ENCODE measurements at places on chromosomes 6 and 20. TPM values are rescaled to one million over a fixed set of nuclear protein-coding genes. Genes with fewer than 3 reads are reported as not detected.

Gene GTSF1L
- total RNA-seq = not detected

Gene LINC00237
- total RNA-seq = not detected

Gene TNXB
- total RNA-seq = 2.5 TPM

Gene TP53TG5
- total RNA-seq = not detected

Gene EFCAB8
- 0.69 TPM for total RNA-seq

Gene IMPG1
- not detected for total RNA-seq

Gene TRDN
- not detected for total RNA-seq

Gene PTPRT
- total RNA-seq = not detected

Gene CALHM6
- total RNA-seq = 1.7 TPM

Gene NOL4L
- total RNA-seq = 15.8 TPM

Gene FAM162B
- total RNA-seq = not detected

Gene HDGFL1
- not detected for total RNA-seq

- no peak overlapping the region for H3K4me3 ChIP-seq
- no peaks in the 10 kb centered on the region for H3K4me1 ChIP-seq
- H3K27ac ChIP-seq = no peak overlapping the region
- DNase-seq = no peak
- H3K36me3 ChIP-seq = no peaks in the 10 kb centered on the region
These were observed 548.4 kb upstream of the JAG1 start for GRCh38 chr20:11222243-11222642.

GRCh38 chr6:40192516-40192915, 258.3 kb upstream of the MOCS1 start:
- DNase-seq = no peak
- H3K4me3 ChIP-seq = no peak overlapping the region
- no peaks in the 10 kb centered on the region for H3K36me3 ChIP-seq
- H3K4me1 ChIP-seq = no peaks in the 10 kb centered on the region
- H3K27ac ChIP-seq = no peak overlapping the region
- no peaks in the 10 kb centered on the region for H3K27me3 ChIP-seq

- no peak overlapping the region for H3K27ac ChIP-seq
- H3K4me1 ChIP-seq = no peaks in the 10 kb centered on the region
- no peaks in the 10 kb centered on the region for H3K27me3 ChIP-seq
- no peaks in the 10 kb centered on the region for H3K36me3 ChIP-seq
- H3K4me3 ChIP-seq = no peak overlapping the region
- no peak for DNase-seq
These were observed 10.9 kb upstream of the PGC start for GRCh38 chr6:41757931-41758640.

- DNase-seq = no peak
- H3K36me3 ChIP-seq = no peaks in the 10 kb centered on the region
- H3K4me1 ChIP-seq = no peaks in the 10 kb centered on the region
- H3K4me3 ChIP-seq = no peak overlapping the region
- no peaks in the 10 kb centered on the region for H3K27me3 ChIP-seq
- H3K27ac ChIP-seq = no peak overlapping the region
These were observed 21.4 kb upstream of the PRDM1 start for GRCh38 chr6:106064756-106065155.

DNA sequence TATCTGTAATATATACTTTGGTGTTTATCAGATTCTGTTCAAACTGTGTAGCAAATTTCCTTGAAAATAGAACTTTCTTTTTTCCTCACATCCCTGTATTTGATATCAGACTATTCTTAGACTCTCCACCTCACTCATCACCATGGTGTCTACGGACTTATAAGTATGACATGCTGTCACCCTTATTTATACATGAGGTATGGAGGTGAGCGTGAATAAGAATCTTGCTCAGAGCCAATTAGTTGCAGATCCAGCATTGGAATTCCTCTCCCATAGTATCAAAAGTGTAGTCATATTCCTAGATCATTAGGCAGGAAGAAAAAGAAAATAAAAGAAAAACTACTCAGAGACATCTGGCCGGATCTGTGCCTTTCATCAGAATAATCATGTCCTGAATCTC, 43.0 kb downstream of the TPD52L1 start:
- no peak for DNase-seq
- H3K27me3 ChIP-seq = no peaks in the 10 kb centered on the region
- no peak overlapping the region for H3K4me3 ChIP-seq
- H3K36me3 ChIP-seq = no peaks in the 10 kb centered on the region

- H3K27me3 ChIP-seq = no peaks in the 10 kb centered on the region
- H3K27ac ChIP-seq = no peak overlapping the region
- DNase-seq = no peak
- H3K36me3 ChIP-seq = no peaks in the 10 kb centered on the region
- no peak overlapping the region for H3K4me3 ChIP-seq
These were observed 114.5 kb downstream of the TOX2 start for GRCh38 chr20:44028868-44029847.

DNA sequence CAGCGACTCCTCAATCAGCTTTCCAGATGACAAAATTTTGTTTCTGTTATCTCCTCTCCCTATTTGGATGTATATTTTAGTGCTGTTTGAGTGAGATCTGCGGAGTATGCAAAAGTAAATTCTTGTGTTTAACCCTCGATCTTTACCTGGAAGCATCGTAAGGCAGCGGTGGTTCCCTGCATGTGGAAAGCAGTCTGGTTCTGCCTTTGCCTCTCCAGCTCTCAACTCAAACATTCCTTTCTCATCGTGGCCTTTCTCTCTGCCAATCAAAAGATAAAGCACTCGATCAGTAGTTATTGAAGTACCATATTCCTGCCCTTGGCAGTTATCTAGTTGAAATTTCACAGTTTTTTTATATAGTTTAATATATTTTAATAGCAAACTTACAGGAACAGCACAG, 44.0 kb upstream of the BTN3A2 start:
- H3K36me3 ChIP-seq = no peaks in the 10 kb centered on the region
- H3K4me3 ChIP-seq = no peak overlapping the region
- H3K27ac ChIP-seq = peak overlapping the region; percentile 49
- DNase-seq = no peak
- H3K4me1 ChIP-seq = no peaks in the 10 kb centered on the region
- no peaks in the 10 kb centered on the region for H3K27me3 ChIP-seq

GRCh38 chr20:46583411-46584214, 33.2 kb upstream of the OCSTAMP start:
- DNase-seq = no peak
- H3K27ac ChIP-seq = no peak overlapping the region
- no peaks in the 10 kb centered on the region for H3K27me3 ChIP-seq
- no peaks in the 10 kb centered on the region for H3K4me1 ChIP-seq
- H3K4me3 ChIP-seq = no peak overlapping the region
- no peaks in the 10 kb centered on the region for H3K36me3 ChIP-seq

GRCh38 chr6:3460253-3460652, 3.4 kb upstream of the SLC22A23 start:
- no peak overlapping the region for H3K4me3 ChIP-seq
- peaks cover 15% of the 10 kb centered on the region for H3K4me1 ChIP-seq
- DNase-seq = no peak
- H3K36me3 ChIP-seq = no peaks in the 10 kb centered on the region

- H3K4me1 ChIP-seq = no peaks in the 10 kb centered on the region
- no peaks in the 10 kb centered on the region for H3K36me3 ChIP-seq
- H3K4me3 ChIP-seq = no peak overlapping the region
- no peaks in the 10 kb centered on the region for H3K27me3 ChIP-seq
- DNase-seq = peak; percentile 30
These were observed 19.5 kb upstream of the FAM8A1 start for GRCh38 chr6:17580518-17581048.

GRCh38 chr6:111759331-111759835, 113.9 kb downstream of the FYN start:
- no peak for DNase-seq
- peak overlapping the region; percentile 71 for H3K4me3 ChIP-seq
- no peaks in the 10 kb centered on the region for H3K27me3 ChIP-seq
- H3K4me1 ChIP-seq = peaks cover 97% of the 10 kb centered on the region

DNA sequence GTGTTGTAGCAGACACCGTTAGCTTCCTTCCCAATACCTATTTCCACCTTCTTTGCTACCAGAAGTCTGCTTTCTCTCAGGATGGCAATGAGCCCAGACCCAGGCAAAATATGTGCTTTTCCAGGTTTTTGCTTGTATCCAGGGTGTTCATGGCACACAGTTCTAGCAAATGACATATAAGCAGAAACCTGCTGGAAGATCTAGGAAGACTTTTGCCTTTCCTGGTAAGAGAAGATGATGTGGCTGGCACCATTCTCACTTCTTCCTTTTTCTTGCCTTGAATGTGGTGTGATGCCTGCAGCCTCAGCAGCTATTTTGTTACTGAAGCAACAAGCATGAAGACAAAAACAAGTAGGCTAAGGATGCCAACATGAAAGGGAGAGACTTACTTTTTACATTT, 19.2 kb upstream of the TBC1D22B start:
- DNase-seq = no peak
- no peaks in the 10 kb centered on the region for H3K36me3 ChIP-seq
- H3K27me3 ChIP-seq = no peaks in the 10 kb centered on the region
- peaks cover 11% of the 10 kb centered on the region for H3K4me1 ChIP-seq

DNA sequence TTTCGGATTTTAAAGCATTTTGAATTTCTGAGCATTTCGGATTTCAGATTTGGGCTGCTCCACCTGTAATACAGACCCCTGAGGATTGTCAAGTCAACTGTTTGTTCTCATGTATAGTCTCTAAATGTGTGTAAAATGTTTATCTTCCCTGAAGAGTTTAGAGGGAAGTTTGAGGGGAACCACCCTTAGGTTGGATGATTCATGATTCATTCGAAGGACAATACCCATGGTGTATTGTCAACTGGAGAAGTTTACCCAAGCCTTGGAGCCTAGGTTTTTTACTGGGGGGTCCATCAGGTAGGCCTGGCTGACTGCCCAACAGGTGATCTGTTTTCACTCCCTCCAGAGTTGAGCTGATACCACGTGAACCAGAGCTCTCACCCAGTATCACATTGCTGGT, 18.9 kb downstream of the GSTA4 start:
- no peak for DNase-seq
- H3K27ac ChIP-seq = no peak overlapping the region
- H3K4me3 ChIP-seq = no peak overlapping the region
- no peaks in the 10 kb centered on the region for H3K36me3 ChIP-seq
- H3K4me1 ChIP-seq = no peaks in the 10 kb centered on the region

GRCh38 chr20:7085467-7085866, 318.0 kb downstream of the BMP2 start:
- H3K27ac ChIP-seq = no peak overlapping the region
- H3K36me3 ChIP-seq = no peaks in the 10 kb centered on the region
- DNase-seq = no peak
- H3K4me3 ChIP-seq = no peak overlapping the region
- no peaks in the 10 kb centered on the region for H3K27me3 ChIP-seq

DNA sequence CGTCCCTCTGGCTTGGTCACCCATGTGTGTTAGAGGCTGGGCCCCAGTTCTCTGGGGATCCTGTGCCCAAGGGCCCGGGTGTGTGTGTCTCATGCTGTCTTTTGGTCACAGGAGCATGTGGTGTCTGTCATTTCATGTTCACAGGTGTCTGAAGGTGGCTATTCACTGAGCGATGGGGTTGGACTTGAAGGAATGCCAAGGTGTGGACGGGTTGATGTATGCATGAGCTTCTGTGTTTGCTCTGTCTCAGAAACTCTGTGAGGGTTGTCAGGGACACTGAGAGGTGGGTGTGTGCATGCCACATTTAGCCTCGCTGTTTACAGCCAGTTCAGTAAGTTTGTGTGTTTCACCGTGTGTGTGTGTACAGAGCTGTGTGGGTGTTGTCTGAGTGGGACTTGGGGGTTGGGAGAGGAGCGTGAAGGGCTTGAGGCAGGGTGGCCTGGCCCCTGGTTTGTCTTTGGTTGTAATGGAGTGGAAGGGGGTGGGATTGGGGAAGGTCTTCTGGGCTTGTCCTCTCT, 1.2 kb downstream of the DDR1 start:
- H3K27ac ChIP-seq = peak overlapping the region; percentile 76

DNA sequence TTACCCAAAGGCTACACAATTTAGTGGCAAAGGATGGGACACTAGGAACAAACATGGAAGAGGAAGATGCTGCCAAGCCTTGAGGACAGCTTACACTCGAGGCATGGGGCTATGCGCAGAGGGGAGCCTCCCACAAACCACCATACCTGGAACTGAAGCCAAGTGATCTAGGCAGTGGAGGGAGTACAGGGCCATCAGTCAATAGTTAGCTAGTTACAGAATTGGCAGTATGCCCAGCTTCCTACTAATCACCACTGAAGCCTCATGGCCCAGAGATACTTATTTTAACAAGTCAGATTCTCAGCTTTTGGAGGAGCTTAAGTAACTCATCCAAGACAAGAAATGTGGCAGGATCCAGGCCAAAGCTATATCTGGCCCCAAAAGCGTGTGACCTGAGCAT, 226.6 kb upstream of the MOCS1 start:
- H3K4me3 ChIP-seq = no peak overlapping the region
- H3K4me1 ChIP-seq = no peaks in the 10 kb centered on the region
- H3K27ac ChIP-seq = no peak overlapping the region
- H3K36me3 ChIP-seq = no peaks in the 10 kb centered on the region

GRCh38 chr20:46689082-46689753, at the start of gene TP53RK:
TP53RK (minus strand) TSS chr20:46689444; CDS start chr20:46689414, 30 bp downstream.
- DNase-seq = peak; percentile 98
- H3K27ac ChIP-seq = peak within 1 kb of the TSS; percentile 81
- H3K4me1 ChIP-seq = peaks cover 46% of the 10 kb centered on the region
- no peaks in the 10 kb centered on the region for H3K27me3 ChIP-seq
- H3K36me3 ChIP-seq = no peaks in the 10 kb centered on the region

GRCh38 chr6:16540804-16541752, 220.2 kb downstream of the ATXN1 start:
- H3K27ac ChIP-seq = no peak overlapping the region
- no peaks in the 10 kb centered on the region for H3K36me3 ChIP-seq
- H3K27me3 ChIP-seq = no peaks in the 10 kb centered on the region
- no peak overlapping the region for H3K4me3 ChIP-seq

GRCh38 chr6:156691018-156691417, 86.2 kb upstream of the ARID1B start:
- H3K27me3 ChIP-seq = no peaks in the 10 kb centered on the region
- DNase-seq = no peak
- no peaks in the 10 kb centered on the region for H3K36me3 ChIP-seq
- H3K4me1 ChIP-seq = peaks cover 2% of the 10 kb centered on the region
- H3K27ac ChIP-seq = no peak overlapping the region

- no peak for DNase-seq
- no peak overlapping the region for H3K27ac ChIP-seq
- no peaks in the 10 kb centered on the region for H3K4me1 ChIP-seq
- no peaks in the 10 kb centered on the region for H3K36me3 ChIP-seq
These were observed 46.7 kb upstream of the BLCAP start for GRCh38 chr20:37574199-37574890.

- H3K27ac ChIP-seq = no peak overlapping the region
- H3K27me3 ChIP-seq = no peaks in the 10 kb centered on the region
- no peaks in the 10 kb centered on the region for H3K4me1 ChIP-seq
- H3K36me3 ChIP-seq = no peaks in the 10 kb centered on the region
- no peak for DNase-seq
- no peak overlapping the region for H3K4me3 ChIP-seq
These were observed 123.2 kb downstream of the TINAG start for GRCh38 chr6:54431466-54431865.

DNA sequence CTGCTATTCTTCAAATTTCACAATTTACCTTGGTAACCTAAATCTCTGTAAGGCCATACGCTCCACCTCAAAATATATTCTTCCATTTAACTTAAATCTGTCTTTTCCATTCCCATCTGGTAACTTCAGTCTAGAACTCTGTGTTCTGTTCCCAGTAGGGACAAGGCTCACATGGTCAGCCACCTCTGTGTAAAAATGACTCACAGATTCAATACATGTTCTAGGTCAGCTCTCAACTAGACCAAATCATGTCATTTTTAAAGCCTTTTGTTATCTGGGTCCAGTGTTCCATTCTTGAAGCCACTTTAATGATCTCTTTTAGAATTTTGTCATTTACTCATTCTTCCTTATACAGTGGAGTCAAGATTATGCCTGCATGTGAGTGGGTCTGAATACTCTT, 315.6 kb upstream of the CITED2 start:
- H3K4me3 ChIP-seq = no peak overlapping the region
- DNase-seq = no peak
- no peak overlapping the region for H3K27ac ChIP-seq
- no peaks in the 10 kb centered on the region for H3K27me3 ChIP-seq

GRCh38 chr6:33192671-33193602, 670 bp upstream of the COL11A2 start:
- peaks cover 24% of the 10 kb centered on the region for H3K4me1 ChIP-seq
- peaks cover 16% of the 10 kb centered on the region for H3K27me3 ChIP-seq
